Stimulated activated CD4-positive, alpha-beta T cell treated with anti-CD3 and anti-CD28 coated beads, TNF-alpha, amount 100 ng/mL, for 24 hours (primary cell): ENCODE measurements at places on chromosomes 16 and 17.

DNA sequence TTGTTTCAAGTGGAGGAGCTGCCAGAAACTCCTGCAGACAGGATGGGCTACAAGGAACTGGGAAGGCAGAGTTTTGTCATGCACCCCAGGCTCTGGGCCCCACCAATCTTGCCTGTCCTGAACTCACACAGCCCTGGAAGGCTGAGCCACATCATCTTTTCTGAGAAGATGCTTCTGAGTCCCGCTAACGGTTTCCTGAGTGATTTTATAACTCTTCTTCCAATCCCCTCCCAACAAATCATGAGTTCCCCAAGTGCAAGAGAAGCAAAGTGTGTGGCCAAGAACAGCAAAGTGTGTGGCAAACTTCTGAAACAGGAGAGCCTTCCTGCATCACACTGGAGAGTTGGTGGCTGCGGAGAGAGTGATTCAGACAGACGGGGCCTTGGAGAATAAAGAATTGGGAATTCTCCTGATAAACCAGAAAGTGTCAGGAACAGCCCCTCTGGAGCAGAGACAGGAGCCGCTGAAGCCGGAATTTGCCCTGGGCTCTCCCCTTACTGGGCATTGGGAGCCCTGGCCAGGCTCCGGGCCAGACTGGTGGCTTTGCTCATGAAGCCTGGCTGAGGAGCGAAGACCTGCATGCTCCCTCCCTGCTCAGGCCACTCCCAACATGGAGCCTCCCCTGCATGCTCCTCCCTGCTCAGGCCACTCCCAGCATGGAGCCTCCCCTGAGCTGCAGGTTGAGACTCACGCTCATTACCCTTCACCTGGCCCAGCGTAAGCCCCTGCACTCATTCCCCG is 47.2 kb downstream of the PITPNM3 start:
- DNase-seq, result no peak

DNA sequence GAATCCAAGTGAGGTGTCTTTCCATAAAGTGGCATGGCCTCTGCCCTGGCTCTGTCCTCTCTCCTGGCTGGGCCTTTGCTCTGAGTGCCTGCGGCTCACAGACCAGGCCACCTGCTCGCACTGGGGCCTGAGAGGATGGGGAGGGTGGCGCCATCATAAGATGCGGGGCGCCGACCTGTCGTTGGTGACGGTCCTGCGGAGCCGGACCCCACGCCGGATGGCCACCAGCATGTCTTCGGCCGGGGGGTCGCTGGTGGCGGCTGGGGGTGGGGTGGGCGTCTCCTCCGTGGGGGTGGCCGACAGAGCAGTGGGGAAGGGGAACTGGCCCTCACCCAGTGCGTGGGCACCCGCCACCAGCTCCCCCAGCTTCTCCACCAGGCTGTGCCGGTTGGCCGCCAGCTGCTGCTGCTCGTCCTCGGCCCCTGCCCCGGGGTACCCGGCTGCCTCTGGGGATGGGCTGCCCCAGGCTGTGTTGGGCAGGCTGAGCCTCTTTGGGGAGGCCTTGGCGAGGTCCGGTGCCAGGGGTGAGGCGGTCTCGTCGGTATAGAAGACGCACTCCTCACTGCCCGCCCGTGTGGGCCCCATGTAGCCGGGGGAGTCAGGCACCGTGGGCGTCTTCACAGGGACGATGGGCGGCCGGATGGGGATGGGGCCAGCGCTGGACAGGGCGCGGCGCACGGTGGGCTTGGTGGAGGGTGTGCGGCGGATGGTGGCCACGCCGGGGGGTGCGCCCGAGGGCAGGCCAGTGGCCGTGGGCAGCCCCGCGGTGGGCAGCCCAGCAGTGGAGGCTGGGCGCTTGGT is 17.4 kb downstream of the IL34 start:
- DNase-seq, result no peak

GRCh38 chr17:7238420-7239090 is 702 bp downstream of the PHF23 start:
- DNase-seq, result no peak

GRCh38 chr17:72145962-72146361 is 25.1 kb downstream of the SOX9 start:
- no peak for DNase-seq

DNA sequence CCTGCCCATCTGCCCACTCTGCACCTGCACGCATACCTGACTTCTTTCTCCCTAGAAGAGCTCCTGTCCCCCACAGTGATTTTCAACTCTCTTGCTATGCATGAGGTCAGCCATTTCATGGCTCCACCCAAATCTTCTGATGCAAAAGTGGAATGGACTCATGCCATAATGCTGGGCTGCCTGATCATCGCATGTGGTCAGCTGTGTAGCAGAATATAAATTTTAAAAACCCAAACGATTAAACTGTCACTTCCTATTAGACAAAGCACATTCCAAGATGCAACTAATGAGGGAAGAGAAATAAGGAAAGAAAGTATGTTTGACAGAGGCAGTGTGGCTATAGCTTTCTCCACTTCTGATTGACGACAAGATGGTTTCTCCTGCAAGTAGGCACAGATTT is 26.1 kb downstream of the GRIN2A start:
- DNase-seq, result no peak

DNA sequence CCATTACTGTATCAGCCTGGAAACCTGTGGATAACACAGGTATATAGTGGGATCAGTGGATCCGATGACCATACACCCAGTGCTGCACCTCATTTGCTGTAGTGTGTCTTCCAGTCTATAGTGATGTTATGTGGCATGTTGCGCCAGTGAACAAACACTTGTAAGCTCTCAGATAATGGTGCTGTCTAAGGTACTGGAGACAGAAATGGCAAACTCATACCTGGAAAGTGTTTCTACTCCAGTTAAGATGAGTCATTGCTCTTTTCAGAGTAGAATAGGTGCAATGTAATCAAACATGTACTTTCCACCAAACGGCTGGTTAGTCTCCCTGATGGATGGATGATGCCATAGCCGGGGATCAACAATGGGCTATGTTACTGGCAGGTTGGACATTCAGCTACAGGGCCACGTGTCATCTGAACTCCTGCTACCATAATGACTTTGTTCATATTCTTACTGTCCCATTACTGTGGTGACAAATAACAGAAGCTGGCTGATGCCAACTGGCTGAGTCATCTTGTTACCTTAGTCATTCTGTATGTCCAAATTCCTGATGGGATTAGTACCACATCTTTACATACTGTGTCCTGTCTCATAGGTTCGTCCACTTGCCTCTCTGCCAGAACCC is 6.3 kb downstream of the CCL11 start:
- no peak for DNase-seq

GRCh38 chr17:76345377-76345974 is 8.2 kb downstream of the PRPSAP1 start:
- no peak for DNase-seq

DNA sequence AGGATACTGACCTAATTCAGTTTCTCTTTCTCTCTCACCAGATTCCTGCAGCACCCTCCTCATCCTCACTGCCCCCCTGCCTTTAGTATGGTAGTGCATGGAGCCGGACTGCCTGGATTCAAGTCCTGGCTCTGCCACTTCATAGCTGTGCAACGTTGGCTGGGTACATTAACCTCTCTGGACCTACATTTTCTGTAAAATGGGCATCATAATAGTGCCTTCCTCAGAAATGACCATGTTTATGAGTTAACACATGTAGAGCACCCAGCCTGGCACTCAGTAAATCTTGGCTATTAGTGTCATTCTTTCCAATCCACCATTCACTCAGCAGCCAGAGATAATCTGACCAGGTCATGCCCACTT is 7.3 kb downstream of the UNC119 start:
- no peak for DNase-seq

- DNase-seq, result no peak
Measured at GRCh38 chr16:50634947-50635346, 46.2 kb downstream of the SNX20 start.

DNA sequence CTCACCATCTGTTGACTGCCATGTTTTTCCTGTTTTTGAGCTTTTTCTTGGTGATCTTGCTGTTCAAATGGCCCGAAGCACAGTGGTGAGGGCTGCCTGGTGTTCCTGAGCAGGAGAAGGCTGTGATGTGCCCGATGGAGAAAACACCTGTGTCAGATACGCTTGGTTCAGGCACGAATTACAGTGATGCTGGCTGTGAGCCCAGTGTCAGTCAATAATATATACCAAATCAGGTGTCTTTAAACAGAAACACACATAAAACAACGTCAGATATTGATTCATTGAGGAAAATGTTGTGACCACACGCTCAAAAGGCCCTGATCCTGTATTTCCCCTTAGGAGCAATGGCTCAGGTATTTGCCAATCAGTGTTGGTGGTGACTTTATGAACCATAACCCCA is 111.7 kb downstream of the SDR42E1 start:
- DNase-seq, result no peak

DNA sequence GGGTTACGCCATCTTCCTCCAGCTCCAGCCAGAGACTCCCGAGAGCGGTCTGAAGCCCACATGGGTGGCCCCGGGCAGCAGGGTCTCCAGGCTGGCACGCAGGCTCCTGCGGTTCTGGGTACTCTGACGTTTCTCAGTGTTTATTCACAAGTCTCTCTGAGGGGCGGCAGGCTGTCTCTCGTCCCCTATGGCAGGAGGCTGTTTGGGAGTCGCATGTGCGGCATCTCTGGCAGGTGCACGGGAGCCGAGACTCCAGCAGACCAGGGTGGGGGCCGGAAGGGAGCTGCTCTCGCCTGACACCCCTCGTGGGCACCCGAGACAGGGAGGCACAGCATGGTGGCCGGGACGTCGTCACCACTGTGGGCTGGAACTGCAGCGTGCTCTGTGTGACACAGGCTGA is 48.1 kb downstream of the ZNF778 start:
- DNase-seq, result no peak

DNA sequence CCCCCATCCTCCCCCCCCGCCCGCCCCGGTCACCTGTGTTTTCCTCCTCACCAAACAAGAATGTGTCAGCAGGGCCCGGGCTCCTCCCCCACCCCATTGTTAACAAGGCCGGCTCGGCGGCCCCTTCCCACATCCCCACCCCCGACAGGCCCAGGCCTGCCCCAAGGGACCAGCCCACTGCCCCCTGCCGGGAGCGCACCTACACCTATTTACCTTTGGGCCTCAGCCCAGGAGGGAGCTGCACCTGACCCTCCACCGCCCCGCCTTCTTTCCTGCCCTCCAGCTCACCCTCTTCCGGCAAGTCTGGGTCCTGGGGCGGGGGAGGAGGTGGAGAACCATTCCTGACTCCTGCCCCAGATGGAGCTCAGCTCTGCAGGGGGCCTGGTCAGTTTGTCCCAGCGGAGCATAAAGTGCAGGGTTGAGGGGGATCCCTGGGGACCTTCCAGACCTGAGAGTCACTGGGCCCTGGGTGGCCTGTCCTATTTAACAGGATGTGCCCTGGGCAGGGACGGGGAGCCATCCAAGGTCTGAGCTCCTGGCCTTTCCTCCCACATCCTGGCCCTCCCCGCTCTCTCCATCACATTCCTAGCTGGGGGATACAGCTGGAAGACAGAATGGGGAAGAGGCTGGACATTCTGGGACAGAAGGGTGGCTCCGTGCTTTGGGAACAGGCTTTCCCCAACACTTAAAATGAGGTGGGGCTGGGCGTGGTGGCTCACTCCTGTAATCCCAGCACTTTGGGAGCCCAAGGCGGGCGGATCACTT is 8.3 kb downstream of the FOXJ1 start:
- DNase-seq, result no peak

GRCh38 chr16:9139965-9140364 is 48.5 kb downstream of the HAPSTR1 start:
- no peak for DNase-seq

DNA sequence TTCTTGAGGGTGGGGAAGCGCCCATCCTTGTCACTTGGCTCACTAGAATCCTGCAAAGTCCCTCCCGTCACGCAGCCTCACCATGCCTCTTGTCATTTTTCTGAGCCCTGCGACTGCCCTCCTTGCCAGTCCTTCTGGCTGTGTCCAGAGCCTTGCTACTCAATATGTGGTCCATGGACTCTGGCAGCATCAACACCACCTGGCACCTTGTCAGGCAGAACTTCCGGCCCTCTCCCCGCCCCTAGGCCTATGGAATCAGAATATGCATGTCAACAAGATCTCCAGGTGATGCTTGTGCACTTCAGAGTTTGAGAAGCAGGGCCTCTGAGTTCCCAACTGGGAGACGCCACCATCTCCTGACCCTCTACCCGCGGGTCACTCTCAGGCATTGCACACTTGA is 12.1 kb downstream of the PIMREG start:
- no peak for DNase-seq

- no peak for DNase-seq
Measured at GRCh38 chr16:17556276-17557052, 85.7 kb upstream of the XYLT1 start.

GRCh38 chr17:20852990-20853370 is 189.8 kb downstream of the USP22 start:
- DNase-seq, result no peak

- DNase-seq, result no peak
Measured at GRCh38 chr17:5854871-5855554, 215.2 kb upstream of the WSCD1 start.

GRCh38 chr16:89295915-89296314 is 78.4 kb downstream of the ZNF778 start:
- no peak for DNase-seq

DNA sequence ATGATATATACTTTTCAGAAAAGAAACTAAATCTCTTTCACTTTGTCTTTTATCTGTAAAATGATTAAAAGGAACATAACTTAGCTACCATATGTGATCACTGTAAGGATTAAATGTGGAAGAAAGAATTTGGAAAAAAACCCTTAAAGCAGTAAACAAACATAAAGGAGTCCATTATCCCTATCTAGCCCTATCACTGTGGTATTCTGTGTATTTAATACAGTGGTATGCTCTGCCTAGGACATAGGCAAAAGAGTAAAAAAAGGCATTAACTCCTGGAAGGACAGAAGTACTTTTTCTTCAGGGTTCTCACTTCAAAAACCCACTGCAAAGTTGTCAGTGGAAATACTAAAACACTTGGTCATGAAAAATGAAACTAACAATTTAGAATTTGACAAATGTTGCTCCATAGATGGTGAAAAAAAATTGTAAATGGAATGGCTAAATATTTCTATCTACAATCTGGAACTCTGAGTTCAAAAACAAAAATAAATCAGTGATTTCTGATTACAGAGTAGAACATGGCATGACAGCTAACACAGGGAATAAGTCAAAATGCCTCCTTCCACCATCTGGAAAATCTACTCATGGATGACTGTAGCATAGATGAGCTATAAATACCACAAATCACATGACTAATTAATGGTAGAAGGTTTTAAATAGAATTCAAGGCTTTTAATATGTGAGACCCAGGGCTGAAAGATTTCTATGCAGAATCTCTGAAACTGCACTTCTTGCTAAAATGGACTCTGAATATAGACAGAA is 140.1 kb downstream of the ITFG1 start:
- no peak for DNase-seq

DNA sequence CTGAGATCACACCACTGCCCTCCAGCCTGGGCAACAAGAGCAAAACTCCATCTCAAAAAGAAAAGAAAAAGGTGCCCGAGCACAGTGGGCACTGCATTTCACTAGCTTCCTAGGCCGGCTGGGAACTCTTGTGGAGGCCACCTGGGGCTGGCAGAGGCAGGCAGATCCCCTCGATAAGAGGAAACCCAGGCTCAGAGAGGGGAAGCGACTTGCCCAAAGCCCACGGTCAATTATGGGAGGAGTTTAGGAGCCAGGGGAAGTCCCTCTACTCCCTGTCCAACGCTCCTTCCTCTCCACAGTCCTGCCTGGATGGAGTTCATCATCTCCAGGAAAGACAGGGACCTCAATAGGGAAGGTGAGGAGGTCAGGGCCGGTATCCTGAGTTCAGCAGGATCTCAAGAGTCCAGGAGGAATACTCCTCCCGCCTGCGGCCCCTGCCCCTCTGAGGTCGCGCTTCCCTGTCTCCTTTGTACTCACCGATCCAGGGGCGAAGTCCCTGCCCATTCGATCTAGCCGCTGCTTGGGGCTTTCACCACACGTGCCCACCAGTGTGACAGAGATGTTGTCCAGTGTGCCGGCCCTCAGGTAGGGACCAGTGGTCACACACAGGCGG is 841 bp downstream of the ALOXE3 start:
- no peak for DNase-seq

- DNase-seq, result no peak
Measured at GRCh38 chr17:16486373-16487250, 5.4 kb downstream of the LRRC75A start.
